SHP77 treated with DMSO at 0.1 percent for 48 hours (cell line): ENCODE measurements at places on chromosomes 16 and 17.

DNA sequence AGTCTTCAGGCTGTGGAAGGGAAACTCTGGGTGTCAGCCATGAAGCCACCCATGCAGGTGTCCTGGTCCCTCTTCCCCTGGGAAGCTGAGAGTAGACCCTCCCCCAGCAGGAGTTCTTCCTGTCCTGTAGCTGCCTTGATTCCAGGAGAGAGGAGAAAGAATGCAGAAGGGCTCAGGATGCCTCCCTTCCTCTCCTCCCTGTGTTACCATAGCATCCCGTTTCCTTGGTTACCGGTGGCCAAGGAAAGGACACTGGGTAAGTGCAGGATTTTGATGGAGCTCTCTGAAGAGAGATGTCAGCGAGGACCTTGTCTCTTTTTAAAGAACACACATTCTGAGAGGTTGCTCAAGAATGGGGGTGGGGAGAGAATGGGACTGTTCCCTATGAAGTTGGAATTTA lies 304.1 kb upstream of the N4BP1 start:
- no peak for DNase-seq

- DNase-seq = peak; percentile 12
These were observed 24.2 kb downstream of the KLHL36 start for GRCh38 chr16:84672276-84673202.

- no peak for DNase-seq
These were observed 34.8 kb downstream of the CMTM3 start for GRCh38 chr16:66639091-66639885.

DNA sequence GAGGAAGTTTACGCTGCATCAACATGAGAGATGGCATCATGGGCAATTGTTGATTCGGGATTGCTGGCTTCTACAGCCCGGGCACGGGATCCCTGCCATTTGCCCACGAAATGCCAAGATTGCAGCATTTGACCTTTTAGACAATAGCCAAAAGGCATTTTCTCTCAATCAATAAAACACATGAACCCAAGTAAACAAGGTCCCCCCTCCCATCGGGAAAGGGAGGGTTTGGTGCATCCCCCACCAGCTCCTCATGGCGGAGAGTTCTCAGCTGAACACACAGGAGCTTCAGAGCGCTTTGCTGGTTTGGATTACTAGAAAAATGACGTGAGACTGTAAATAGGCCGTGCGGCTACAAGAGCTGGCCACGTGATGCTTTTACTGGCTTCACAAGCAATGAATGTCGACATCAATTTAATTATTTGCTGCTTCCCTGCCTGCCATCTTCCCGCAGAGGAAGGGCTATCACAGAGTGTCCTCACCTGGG lies 147.6 kb downstream of the C16orf95 start:
- peak; percentile 48 for DNase-seq

DNA sequence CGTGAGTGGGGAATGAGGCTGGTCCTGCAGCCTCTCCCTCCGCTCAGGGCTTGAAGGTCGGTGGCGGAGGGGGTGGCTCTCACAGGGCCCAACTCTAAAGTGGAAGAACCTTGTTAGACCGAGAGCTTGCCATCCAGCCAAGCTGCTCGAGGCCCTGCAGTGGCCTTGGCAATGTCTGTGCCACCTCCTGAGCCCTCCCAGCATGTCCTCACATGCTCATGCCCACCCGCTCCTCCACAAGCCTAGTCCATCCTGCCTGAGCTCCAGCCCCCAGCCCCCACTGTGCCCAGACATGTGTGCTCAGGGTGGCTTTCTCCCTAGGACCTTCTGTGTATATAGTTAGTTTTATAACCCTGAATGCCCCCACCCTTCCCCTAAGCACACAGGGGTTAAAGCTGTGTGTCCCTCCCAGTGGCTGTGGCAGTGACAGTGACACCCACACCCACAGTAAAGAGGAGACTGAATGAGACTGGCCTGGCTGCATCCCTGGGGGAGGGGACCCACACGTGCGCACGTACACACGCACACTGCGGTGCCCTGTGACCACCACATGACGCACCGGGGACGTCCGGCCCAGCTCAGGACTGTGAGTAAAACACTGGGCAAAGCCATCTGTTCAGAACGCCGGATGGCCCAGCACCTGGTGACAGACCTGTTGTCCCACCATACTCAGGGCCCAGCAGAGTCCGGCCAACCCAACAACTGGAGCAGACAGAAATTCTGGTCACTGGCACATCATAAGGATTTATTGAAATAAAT lies 15.6 kb downstream of the PDK2 start:
- DNase-seq = no peak

- no peak for DNase-seq
These were observed at the start of gene SPNS2 for GRCh38 chr17:4498461-4499397. Gene SPNS2, plus strand, starts transcription at chr17:4498881. Its CDS starts 167 bp downstream, at chr17:4499048.

DNA sequence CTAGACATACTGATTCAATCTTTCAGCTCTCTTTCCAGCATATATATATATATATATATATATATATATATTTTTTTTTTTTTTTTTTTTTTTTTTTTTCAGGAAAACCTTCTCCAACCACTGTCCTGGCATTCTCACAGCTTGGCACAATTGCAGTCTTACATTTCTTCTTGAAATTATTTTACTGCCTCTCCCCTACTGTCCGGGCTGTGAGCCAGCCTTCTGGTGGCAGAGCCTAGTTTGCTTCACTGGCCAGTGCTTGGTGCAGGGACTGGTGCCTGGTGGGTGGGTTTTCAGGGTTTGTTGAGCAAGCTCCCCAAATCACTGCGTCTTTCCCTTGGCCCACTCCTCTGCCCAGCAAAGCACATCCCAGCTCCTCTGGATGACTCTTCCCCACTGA lies 28.5 kb downstream of the PRSS54 start:
- no peak for DNase-seq

DNA sequence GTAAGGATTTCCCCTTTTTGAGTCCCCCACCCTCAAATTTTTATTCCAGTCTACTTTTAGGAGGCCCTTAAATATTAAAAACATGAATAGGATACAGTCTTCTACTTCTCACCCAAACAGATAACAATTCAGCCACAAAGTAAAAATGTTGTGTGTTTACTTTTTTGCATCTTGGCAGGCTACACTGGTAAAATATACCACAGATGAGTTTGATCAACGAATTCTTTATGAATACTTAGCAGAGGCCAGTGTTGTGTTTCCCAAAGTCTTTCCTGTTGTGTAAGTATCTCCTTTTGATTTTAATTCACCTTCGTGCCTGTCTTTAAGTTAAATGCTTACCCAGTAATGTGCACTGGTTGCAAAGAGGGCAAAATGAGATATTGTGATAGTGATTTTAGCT lies 34.4 kb upstream of the RAB11FIP4 start:
- DNase-seq = no peak

DNA sequence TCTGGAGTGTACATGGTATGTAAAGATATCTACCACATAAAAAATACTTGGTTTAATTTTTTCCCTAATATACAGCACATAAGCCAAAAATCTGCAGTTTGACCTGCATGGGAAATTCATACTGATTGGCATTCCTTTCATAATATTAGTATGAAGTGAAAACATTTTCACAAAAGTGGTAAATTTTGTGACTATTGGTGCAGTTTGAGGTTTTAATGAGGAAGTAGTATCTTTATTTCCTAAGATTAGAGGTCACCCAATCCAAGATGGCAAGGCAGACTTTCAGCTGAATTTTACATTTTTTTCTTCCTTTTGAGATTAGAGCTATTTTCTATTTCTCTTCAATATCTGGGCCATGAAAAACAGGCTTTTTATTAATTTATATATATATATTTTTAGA lies 21.2 kb downstream of the METTL9 start:
- DNase-seq = no peak

- DNase-seq = no peak
These were observed 31.9 kb upstream of the MPHOSPH6 start for GRCh38 chr16:82201926-82202325.

GRCh38 chr16:58847902-58848661 lies 114.0 kb upstream of the GOT2 start:
- no peak for DNase-seq

DNA sequence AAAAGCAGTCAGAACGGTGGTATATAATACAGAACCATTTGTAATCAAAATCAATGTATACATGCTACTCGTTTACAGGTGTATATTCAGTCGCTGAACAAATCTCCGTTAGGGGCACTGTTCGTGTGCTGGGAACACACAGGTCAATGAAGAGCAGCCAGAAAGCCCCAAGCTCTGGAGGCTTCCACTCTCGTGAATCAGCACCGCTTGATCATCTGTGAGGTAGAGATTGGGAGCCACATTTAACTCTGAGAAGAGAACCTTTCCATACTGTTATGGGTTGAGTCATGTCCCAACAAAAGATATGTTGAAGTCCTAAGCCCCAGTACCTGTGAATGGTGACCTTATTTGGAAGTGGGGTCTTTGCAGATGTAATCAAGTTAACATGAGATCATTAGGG lies 5.4 kb upstream of the CYTH1 start:
- no peak for DNase-seq

DNA sequence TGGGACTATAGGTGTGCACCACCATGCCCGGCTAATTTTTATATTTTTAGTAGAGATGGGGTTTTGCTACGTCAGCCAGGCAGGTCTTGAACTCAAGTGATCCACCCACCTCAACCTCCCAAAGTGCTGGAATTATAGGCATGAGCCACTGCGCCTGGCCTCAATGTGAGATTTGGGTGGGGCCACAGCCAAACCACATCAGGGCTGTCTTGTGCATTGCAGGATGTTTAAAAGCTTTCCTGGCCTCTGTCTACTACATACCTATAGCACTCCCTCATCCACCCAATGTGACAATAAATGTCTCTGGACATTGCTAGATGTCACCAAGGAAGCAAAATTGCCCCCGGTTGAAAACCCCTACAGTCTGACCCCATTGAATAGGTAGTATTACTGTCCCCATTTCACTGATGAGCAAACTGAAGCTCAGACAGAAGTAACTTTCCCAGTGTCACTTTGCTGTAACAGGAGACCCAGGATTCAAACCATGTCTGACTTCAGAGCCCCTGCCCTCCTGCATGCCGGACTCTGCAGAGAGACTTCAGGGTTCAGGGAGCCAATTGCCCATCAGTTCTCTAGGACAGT lies 3.6 kb upstream of the MAP3K14 start:
- DNase-seq = no peak

DNA sequence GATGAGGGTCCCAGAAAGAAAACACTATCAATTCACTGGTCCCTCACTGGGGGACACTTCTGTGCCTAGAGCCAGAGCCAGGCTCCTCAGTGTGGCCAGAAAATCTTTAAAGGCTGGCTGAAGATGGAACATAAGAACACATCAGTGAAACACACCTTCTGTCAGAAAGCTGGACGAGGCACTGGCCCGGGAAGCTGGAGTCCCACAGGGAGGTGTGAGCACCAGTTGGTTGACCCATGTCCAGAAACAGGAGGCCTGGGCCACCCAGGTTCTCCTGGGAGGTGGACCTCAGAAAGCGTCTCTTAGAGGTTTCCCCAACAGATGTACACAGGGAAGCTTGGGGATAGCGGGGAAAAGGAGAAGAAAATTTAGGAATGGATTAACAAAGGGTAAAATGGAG lies 56.2 kb upstream of the ALDH3A2 start:
- no peak for DNase-seq

GRCh38 chr16:49615576-49615975 lies 240.3 kb downstream of the ZNF423 start:
- no peak for DNase-seq

- no peak for DNase-seq
These were observed 20.1 kb downstream of the ZNF276 start for GRCh38 chr16:89741342-89742014.

GRCh38 chr16:14374451-14375131 lies 255.5 kb downstream of the PARN start:
- no peak for DNase-seq

DNA sequence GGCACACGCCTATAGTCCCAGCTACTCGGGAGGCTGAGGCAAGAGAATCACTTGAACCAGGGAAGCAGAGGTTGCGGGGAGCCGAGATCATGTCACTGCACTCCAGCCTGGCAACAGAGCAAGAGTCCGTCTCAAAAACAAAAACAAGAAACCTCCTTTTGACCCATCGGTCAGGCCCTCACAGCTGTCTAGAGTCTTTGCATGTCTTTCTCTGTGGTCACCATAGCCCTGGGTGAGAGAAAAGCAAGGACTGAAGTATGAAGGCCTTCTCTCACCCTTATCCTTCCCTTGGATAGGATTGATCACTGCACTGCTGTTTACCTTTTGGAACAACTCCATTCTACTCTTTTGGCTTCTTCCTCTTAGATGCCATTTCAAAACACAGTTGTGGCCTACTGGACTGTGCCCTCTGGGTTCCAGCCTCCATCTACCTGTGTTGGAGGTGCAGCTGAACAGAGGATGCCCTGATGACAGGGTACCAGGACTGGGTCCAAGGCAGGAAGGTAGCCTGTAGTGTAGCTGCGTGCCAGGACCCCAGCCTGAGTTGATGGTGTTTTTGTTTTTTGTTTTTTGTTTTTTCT lies 37.1 kb downstream of the LDHD start:
- no peak for DNase-seq

- no peak for DNase-seq
These were observed 7.7 kb upstream of the JPT2 start for GRCh38 chr16:1670371-1670770.

DNA sequence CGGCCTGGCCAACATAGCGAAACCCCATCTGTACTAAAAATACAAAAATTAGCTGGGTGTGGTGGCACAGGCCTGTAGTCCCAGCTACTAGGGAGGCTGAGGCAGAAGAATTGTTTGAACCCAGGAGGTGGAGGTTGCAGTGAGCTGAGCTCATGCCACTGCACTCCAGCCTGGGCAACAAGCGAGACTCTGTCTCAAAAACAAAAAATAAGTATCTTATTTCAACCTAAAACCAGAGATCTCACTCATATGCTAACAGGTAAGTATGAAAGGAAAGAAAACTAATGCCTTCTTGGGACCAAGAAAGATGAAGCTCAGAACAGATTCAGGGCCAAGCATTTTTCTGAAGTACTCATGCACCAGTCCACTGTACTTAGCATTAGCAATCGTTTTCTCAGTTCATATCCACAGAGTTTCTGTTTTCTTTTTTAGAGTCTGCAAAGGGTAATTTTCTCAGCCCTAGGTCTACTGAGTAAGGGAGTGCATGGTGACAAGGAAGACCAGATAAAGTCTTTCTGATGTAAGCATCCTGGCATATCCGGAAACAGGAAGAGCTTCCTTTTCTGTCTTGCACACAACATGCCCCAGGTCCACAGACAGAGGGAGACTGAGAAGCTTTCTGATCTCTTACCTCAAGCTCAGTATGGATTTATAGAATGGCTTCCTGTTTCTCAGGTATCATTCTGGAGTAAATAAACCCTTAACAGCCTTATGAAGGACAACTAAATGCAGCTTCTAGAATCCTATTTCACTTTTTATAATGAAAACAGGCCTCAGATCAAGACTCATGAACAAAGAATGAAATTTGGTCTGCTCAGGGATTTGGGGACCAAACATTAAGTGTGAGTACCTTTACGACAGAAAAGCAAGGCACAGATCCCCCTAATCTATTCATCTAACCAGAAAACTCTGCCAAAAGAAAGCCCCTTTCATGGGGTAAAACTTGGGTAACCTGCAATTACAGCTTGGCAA lies 38.7 kb upstream of the FOXJ1 start:
- no peak for DNase-seq

GRCh38 chr17:44451832-44452231 lies 51.4 kb downstream of the GPATCH8 start:
- no peak for DNase-seq
